ENCODE measurements at places on chromosomes 7 and 10. TPM values are rescaled to one million over a fixed set of nuclear protein-coding genes. Genes with fewer than 3 reads are reported as not detected.

DNA sequence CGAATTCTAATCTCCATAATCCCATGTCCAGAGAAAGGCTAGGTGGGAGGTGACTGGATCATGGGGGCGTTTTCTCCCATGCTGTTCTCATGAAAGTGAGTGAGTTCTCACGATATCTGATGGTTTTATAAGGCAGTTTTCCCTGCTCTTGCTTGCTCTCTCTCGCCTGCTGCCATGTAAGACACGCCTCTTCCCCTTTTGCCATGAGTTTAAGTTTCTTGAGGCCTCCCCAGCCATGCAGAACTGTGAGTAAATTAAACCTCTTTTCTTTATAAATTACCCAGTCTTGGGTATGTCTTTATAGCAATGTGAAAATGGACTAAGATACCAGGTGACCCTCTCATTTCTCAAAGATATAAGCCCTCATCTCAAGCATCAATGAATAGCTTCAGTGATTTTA is 1.1 kb upstream of the ACTA2 start:
- no peak for DNase-seq

Gene C10orf143
- 0.41 TPM for total RNA-seq

DNA sequence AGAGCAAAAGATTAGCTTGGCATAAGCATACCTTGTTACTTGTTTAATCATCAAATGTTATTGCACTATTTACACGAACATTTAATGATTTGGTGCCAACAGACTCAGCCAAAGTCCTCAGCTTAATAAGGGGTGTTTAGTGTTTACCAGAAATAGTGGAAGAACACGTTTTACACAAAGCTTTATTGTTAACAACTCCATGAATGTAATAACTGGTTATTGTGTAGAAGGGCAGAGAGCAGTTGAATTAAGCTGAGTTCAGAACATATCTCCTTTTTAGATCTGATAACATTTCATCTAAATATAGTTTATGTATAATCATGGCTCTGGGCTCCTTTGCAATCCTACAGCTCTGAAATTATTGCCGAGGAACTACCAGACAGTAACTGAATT is 99.1 kb downstream of the CABCOCO1 start:
- no peak for DNase-seq

Gene WNT8B
- total RNA-seq: not detected

DNA sequence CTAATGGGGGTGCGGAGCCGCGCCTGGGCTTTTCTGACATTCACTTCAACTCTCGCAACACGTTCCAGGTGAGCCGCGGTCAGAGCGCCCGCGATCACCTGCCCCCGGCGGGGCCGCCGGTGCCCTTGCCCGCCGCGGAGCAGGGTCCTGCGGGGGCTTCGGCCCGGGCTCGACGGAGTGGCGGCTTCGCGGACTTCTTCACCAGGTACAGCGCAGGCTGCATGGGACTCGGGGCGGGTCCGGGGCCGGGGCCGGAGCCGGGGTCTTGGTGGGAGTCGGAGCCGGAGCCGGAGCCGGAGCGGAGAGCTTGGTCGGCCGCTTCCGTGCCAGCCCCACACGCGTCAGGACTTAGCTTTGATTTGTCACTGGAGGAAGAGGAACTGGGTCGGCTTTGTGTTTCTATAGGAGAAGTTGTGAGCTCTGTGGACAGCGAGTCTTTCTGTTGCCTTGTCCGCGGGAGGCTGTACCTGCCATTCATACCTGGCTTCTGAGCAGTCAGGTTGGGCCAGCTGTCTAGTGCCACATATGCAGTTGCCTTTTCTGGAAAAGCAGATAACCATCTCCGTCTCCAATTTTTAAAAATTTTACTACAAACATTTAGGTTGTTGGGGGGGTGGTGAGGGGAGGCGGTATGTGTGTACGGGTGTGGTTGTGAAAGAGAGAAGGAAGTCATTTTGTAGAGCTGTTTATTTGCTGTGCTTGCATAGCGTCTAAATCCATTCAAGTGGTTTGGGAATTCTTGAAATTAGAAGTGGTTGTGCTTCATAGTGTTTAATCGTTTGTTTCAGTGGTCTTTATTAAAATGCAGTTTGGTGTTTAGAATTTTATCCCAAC is 1.3 kb downstream of the TBC1D12 start:
- DNase-seq: peak; percentile 52
